ENCODE measurements at places on chromosomes 11 and 22.

DNA sequence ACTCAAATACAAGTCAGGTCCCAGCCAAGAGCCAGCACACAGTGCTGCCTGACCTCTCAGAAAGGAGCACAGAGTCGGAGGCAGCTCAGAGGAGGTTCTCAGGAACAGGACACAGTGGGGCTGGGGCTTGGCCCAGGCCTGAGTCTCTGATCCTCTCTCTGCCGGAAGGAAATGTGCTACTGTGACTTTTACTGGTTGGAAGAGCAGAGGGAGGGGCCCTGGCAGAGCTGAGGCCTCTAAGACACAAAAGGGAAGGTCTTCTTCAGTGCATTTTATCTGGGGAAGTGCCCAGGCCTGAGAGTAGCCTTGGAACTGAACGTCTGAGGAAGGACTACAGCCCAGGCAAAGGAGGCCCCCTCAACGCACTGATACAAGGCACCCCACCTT, 16.2 kb upstream of the CASTOR1 start:
- peak; percentile 44 for DNase-seq

GRCh38 chr11:79080551-79080950, 360.3 kb downstream of the TENM4 start:
- DNase-seq: no peak

- no peak for DNase-seq
Measured at GRCh38 chr11:114322934-114323333, 26.7 kb downstream of the NNMT start.

- DNase-seq: no peak
Measured at GRCh38 chr11:27926981-27927481, 180.9 kb downstream of the KIF18A start.

- DNase-seq: no peak
Measured at GRCh38 chr22:39129746-39130145, 22.7 kb downstream of the CBX7 start.

DNA sequence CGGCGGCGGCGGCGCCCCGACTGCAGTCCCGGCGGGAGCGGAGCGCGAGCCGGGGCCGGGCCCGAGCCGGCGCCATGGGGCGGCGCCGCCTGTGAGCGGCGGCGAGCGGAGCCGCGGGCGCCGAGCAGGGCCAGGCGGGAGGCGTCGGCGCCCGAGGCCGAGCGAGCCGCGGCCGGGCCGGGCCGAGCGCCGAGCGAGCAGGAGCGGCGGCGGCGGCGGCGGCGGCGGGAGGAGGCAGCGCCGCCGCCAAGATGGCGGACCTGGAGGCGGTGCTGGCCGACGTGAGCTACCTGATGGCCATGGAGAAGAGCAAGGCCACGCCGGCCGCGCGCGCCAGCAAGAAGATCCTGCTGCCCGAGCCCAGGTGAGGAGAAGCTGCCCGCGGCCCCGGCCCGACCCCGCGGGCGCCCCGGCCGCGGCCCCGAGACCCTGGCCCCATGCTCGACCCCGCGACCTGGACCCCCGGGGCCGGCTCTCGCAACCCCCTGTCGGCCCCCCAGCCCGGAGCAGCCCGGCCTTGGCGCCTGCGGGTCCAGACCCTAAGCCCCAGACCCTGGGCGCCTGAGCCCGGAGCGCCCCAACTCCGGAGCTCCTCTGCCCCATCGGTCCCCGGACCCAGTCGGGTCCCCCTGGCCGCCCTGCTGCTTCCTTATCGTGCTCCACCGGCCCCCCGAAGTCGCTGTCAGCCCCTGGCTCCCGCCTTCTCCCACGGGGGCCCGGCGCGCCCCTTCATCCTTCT, at the start of gene GRK2:
Gene GRK2, plus strand, starts transcription at position 25 of the 739 bp plus-strand sequence. Its CDS starts 227 bp downstream, at position 252.
- no peak for DNase-seq

GRCh38 chr11:59172345-59173079, 580 bp downstream of the DTX4 start:
- DNase-seq: peak; percentile 49

DNA sequence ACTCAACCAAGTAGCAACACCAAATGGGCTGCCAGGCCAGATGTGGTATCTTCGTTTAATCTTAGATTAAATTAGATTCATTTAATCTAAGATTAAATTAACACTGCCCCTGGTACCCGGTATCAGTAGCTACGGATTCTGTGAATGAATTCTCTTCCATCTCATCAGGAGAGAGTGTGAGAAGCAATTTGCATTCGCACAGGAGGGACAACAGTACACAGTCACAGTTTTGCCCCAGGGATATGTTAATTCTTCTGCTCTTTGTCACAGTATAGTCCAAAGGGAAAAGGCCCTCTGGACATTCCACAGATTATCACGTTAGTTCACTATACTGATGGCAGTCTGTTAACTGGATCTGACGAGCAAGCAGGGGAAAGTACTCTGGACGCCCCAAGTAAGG, 22.9 kb downstream of the ASCL2 start:
- DNase-seq: no peak

- no peak for DNase-seq
Measured at GRCh38 chr11:110977661-110978060, 265.4 kb upstream of the ARHGAP20 start.

DNA sequence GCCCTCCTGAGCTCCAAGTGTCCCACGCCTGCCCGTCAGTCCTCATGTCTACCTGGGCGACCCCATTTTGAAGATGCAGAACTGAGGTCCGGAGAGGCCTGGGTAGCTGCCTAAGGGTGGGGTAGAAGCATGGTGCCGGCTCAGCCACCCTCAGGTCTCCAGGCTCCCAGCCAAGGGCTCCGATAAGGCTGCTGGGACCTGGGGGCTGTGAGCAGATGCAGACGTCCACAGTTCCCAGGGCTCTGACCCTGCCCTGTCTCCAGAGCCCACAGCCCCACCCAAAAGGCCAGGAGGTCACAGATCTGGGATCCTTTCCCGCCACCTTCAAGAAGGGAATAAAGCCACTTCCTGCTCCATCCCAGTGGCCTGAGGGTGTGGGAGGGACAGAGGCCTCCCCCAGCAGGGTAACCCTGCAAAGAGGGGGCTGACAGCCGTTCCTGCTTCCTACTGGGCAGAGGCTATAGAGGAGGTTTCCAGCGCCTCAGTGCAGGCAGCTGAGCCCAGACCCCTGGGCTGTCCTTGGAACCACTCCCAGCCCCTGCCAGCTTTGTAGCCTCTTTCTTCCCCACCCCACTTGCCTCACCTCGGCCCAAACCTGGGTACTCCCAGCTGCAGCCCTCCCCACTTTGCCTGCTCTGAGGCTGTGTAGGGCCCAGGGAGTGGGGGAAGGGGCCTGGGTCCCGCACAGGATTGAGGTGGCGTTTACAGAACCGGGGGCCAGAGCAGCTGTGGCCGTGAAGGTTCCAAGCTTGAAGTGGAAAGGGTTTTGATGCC, 85.5 kb downstream of the CDKN1C start:
- no peak for DNase-seq

- DNase-seq: no peak
Measured at GRCh38 chr11:33475993-33476392, 218.8 kb downstream of the HIPK3 start.

DNA sequence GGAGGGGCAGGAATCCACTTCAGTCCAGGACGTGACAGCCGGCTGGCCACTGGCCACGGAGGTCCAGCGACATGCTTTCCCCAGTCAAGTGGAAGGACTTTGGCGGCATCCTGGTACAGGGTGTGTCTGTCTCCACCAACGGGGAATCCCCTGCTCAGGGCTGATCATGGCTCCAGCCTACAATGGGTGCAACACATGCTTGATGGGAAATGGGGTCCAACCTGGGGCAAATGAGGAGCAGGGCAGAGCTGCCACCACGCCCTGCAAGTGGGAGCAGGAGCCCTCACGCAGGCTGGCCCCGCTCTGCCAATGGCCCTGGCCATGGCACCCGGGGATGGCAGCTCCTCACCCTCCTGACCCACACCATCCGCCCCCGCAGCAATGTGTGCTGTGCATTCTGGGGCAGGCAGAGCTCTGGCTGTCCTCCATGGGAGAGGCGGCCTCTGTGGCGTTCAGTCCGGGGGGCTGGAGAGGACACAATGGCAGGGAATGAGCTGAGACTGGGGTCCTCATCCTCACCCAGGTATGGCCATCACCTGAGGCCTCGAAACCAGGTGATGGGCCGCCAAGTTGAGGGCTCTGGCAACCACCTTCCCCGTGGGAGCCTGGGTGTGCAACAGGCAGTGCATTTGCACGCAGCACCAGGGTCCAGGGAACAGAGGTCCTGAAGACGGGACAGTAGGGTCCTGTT, 5.8 kb upstream of the SEPTIN5 start:
- no peak for DNase-seq

GRCh38 chr22:50086526-50086925, 1.3 kb upstream of the MLC1 start:
- no peak for DNase-seq

- DNase-seq: no peak
Measured at GRCh38 chr11:126114486-126115126, 51.9 kb upstream of the CDON start.

- no peak for DNase-seq
Measured at GRCh38 chr22:21014726-21015465, at the start of gene P2RX6. TSS of gene P2RX6 (plus strand) at chr22:21015165. CDS start at chr22:21015175, 10 bp downstream.

DNA sequence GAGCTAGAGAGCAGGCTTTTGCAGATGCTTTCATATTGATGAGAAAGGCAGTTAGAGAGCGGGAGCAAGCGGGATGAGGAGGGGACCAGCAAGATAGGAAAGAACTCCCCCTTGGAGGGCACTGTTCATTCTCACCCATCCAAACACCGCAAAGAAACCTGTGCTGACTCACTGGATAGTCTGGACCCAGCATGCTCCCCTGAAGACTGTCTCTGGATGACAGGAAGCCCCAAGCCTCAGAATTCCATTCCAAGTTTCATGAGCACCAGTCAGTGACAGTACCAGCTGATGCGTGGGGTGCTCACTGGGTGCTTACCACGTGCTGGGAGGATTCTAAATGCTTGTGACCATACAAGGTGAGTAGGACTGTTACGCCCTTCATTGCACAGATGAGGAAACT, 34.2 kb downstream of the MICAL3 start:
- DNase-seq: no peak

DNA sequence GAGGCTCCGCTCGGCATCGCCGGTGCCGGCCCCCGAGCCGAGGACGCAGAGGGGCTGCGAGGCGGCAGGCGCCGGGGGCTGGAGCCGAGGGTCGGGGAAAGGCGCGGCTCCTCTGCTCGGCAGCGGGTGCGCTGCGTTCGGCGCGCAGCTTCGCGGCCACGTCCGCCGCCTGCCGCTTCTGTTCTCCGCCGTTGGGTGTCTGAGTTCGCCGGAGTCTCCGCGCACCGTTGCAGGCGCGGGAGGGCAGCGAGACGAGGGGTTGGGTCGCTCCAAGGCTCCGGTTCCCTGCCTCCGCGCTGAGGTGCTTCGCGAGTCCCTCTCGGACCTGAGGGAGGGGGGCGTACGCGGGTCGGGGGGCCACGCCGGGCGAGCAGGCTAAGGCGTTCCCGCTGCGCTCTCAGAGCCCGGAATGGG, 347 bp downstream of the MN1 start:
- DNase-seq: peak; percentile 33

GRCh38 chr11:315516-315994, 1.7 kb downstream of the IFITM1 start:
- no peak for DNase-seq

DNA sequence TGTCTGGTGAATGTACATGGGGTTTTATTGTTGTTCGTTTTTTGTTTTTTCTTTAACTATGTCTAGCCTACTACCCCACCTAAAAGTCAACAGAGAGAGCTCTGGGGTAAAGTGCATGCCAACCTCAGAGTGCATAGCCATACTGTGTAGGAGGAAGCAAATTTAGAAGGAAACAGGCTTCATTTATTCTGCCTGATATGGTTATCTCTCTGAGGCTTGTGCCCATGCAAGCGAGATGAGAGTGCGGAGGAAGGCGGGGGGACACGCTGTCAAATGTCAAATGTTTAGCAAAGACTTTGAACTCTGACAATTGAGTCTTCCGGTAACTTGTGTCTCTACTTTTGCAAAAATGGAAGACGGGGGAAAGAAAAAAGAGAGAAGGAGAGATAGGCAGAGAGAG, 295.5 kb downstream of the ETS1 start:
- peak; percentile 51 for DNase-seq

DNA sequence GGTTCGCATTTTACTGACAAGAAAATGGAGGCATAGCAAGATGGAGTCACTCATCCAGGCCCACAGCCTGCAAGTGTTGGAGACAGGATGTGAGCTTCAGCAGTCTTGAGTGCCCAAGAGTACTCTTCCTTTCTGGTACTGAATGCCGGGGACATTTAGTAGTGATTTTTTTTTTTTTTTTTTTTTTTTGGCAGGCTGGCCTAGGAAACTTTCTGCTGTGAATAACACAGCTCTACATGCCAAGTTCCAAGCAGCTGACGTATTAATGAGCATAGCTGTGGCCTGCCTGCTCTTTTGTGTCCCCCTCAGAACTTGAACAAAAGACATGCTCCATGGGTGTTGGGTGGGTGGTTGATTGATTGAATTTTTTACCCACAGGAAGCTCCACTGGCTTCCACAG, 195.5 kb upstream of the CADM1 start:
- DNase-seq: no peak

DNA sequence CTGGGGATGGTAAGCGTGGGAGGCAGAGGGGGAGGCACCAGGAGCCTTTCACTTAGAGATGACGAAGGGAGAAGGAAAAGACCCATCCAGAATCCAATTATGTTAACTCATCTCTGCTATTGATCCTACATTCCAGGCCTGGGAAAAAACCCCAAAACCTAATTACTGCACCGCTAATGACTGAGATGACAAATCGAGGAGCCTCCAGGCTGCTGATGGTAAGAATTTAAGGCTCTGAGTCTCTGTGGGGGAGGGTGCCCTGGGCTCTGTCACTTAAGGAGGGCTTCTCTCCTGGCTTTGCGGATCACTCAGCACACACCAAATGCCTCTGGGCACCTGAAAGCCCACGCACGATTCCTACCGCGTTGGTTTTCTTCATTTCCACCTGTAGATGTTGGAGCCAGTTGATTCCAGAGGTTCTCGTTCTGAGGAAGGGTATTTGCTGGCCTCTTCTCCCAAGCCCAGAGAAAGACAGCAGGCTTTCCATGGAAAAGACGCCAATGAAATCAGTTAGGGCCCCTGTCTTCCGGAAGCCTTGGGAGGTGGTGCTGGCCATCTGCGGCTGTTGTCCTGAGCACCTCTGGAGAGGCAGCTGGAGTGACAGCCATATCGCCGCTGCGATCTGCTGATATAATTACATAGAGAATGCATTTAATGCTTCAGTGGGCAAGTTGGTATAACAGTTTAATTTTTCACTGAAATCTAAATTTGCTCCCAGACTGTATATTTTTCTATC, 751.2 kb downstream of the BRD1 start:
- no peak for DNase-seq

GRCh38 chr11:28763151-28763550, 655.0 kb downstream of the METTL15 start:
- DNase-seq: no peak
